ENCODE measurements at places on chromosomes 5 and 9.
A peak's percentile ranks its signal among the peaks of the same experiment; 100 is the strongest.

DNA sequence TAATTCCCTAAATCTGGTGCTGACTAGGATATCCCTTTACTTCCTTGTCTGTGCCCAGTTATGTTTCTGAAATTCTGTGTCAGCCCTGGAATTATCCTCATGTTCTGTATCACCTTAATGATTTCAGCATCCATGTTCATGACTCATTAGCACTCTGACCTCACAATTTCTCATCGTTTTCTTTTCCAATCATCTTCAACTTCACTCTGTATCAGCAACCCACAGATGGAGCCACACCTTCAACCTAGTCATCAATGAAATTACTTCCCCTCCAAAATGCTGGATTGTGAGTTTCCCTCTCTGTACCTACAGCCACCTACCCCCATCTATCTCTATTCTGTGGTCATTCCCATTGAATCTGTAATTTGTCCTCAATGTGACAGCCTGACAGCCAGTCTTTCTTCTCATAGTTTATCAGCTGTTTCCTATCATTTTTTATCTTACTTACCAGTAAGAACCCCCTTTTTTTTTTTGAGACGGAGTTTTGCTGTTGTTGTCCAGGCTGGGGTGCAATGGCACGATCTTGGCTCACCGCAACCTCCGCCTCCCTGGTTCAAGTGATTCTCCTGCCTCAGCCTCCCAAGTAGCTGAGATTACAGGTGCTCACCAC, 3.1 kb upstream of the IL6ST start:
- DNase-seq: no peak

DNA sequence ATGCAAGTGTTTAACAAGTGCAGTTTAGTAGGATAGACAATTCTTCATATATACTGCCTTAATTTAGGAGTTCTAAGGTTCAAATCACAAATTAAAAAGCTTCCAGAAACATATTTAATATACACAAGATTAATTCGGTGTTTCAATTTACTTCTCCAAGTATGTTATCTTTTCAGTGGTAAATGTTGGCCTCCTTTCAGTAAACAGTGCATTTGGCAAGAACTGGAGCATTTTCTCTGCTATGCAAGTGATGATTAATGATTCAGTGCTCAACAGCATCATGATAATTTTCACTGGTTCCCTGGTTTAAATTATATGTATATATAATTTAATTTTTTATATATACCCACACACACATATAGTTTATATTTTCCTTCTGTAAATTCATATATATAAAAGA, 541.7 kb downstream of the EFNA5 start:
- no peak for DNase-seq

DNA sequence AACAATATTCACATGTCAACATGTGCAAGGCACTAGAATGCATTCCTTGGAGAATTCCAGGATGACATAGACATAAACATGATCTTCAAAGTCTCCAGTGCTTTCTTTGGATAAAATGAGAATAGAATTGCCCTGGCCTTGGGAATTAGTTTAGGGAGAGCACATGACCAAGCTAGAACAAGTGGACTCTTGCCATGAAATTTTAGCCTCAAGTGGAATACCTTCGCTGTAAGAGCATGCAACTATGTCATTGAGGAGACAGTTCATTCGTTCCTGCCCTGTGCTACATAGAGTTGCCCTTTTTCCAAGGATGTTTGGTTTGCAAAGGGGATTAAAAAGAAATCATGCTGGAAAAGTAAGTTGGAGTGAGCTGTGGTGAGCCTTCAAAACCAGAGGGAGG, 42.7 kb downstream of the ZFAND5 start:
- no peak for DNase-seq

DNA sequence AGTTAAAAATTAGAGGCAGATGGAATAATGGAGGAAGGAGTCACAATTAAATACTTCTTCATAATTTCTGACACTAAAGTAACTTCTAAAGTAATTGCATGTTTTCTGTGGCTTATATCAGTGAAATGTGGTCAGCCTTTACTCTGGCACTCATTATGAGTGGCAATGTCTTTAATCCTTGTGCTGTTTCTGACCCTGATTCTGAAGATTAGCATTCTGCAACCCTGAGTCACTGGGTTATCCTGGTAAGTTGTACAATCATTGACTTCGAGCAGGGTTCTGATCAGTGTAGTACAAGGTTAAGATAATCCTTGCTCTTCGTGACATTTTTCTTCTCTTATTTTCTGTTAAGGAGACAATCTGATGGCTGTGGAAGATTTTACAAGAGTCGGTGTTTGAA, 379.4 kb upstream of the RORB start:
- no peak for DNase-seq

DNA sequence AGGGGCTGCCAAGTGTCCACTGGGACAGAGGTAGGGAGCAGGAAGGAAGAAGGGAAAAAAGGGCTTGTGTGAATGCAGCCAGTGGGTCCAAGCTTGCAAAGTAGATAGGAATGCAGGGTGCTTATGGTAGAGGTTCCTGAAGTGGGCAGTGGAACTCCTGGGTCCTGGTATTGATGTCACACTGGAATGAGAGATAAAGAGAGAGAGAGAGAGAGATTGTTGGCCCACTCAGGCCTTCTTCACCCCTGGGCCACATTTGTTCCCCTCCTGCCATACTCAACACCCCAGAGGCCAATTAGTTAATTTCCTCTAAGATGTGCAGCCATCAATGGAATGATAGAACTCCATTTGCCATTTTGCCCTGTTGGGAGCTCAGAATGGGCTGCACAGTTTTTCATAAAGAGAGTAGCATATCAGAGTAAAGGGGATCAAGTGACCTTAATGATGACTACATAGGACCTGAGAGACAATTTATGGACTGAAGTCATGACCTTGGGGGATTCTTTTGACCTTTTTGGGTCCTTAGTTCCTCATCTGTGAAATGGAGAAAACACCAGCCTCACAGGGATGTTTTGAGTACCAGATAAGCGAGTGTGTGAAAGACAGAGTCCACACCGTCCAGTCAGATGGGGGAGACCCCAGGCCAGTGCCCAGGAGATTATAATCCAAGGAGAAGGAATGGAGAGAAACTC, 52.9 kb downstream of the PPARGC1B start:
- DNase-seq: no peak

- DNase-seq: no peak
These were observed 26.0 kb upstream of the SVEP1 start for GRCh38 chr9:110605565-110605964.

- DNase-seq: no peak
These were observed 45.1 kb upstream of the TRIO start for GRCh38 chr5:14097998-14098471.

DNA sequence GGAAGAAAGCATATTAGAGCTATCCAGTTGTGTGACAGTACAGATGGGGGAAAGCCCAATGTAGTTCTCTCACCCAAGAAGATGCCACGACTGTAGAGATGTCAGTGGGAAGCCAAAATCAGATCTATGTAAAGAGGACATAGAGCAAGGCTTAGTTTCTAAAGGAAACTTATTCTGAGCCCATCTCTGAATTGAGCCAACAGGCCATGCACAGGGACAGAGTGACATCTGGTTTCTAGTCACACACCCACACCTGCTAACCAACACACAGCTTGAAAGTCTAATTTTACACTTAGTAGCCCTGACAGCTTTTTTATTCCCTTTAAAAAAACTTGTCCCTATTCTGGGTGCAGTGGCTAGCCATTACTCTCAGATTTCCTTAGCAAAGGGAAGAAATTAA, 22.3 kb downstream of the PRELID2 start:
- DNase-seq: no peak

DNA sequence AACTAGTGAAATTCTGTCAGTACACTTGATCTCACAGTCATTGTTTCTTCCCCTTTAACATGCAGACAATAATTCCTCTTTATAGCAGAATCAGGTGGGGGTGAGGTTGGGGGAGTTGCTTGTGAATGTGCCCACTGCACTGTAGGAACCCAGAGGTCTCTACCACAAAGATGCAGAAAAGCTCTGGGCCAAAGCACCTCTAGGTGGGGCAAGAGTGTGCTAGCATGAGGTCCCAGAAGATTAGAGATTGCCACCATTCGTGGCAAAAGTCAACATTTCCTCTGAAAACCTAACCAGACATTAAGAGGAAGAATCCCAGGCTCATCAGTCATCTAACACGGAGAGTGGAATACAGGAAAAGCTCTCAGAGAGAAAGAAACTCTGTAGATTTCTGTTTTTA, 74.5 kb downstream of the PTCD2 start:
- no peak for DNase-seq

GRCh38 chr9:85478847-85479246, 262.9 kb downstream of the AGTPBP1 start:
- no peak for DNase-seq

DNA sequence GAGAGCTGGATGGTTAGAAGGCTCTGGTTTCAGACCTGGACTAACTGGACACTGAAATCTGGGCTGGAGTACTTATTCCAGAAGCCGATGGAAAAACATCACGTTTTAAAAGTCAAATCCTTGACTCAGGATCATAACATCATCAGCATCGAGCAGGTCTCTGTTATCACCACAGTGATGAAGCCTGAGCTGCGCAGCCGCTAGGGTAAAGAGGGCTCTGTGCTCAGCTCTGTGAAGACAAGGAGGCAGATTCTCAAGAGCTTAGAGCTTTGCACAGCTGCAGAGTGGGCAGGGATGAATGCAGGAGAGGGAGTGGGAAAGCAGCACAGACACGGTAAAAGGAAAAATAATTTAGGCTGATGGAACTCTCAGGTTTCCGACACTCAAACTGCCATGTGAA, 208.8 kb upstream of the TAS2R1 start:
- DNase-seq: no peak

DNA sequence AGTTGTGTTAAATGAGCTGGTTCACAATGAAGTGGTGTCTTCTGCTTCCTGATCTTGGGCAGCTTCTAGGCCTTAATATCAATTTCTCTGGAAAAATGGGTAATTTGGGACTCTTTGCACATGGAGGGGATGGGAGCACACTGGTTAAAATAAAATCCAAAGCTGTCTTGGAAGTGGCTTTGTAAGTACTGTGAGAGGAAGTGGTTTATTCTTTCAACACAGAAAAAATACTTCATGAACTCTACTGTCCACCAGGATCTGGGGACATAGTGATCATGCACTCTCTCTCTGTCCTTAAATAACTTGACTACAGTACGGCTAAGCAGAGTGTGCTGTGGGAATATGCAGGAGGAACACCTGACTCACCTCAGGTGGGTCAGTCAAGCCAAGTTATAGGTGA, 2.4 kb downstream of the PCYOX1L start:
- no peak for DNase-seq

GRCh38 chr9:70940605-70941004, 180.8 kb downstream of the TRPM3 start:
- no peak for DNase-seq

DNA sequence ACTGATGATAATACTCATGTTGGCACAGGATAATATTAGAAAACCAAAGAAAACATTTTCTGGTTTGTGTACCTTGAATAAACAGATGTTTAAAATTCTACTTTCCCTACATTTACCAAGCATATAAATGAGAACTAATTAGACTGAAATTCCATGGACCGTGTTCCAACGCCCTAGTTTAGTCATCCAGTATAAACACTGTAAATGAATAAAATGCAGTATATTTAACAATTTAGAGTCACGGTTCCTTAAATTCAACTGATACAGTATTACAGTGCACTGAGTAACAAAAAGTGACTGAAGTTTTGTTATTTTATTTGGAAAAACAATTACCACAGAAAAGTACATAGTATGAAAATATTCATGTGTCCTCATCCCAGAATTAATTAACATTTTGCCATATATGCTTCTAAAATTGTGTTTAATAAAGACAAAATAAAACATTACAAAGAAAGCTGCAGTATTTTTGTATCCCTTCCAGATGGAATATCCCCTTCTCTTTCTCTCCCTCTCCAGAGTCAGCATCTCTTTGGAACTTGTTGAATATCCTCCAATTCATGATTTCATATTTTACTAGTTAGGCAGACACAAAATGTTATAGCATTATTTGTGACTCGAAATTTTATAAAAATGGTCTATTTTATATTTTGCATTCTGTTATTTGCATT, 112.5 kb downstream of the HMHB1 start:
- DNase-seq: no peak

DNA sequence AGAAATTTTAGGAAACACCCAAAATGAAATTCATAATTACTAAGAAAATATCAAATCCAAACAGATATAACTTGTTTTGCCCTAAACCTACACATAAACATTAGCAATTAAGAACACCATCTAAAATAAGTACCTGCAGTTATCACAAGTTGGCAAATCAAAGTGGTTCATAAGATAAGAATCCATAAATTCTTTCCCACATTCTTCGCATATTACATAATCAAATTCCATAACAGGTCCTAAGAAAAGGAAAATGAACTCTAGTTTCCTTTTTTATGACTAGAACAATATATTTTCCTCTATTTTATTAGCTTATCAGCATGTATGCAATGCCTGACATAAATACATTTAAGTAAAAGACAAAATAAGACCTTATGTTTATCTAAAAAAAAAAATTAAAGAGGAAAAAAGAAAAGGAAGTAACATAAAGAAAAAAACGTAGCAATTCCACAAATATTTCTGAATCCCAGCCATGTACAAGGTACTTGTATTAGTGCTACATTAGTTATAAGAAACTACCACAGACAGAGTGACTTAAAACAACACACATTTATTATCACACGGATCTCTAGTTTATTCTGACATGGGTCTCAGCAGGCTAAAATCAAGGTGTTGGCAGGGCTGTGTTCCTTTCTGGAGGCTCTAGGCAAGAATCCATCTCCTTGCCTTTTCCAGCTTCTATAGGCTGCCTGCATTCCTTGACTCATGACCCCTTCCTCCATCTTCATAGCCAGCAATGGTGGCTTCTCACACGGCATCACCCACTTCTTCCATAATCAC, 7.5 kb downstream of the XPA start:
- no peak for DNase-seq

GRCh38 chr5:132496191-132496630, 5.6 kb upstream of the IRF1 start:
- peak; percentile 23 for DNase-seq

- no peak for DNase-seq
These were observed 140.8 kb downstream of the RXRA start for GRCh38 chr9:134466869-134467616.

GRCh38 chr9:89175828-89176261, 2.8 kb downstream of the SHC3 start:
- DNase-seq: no peak

DNA sequence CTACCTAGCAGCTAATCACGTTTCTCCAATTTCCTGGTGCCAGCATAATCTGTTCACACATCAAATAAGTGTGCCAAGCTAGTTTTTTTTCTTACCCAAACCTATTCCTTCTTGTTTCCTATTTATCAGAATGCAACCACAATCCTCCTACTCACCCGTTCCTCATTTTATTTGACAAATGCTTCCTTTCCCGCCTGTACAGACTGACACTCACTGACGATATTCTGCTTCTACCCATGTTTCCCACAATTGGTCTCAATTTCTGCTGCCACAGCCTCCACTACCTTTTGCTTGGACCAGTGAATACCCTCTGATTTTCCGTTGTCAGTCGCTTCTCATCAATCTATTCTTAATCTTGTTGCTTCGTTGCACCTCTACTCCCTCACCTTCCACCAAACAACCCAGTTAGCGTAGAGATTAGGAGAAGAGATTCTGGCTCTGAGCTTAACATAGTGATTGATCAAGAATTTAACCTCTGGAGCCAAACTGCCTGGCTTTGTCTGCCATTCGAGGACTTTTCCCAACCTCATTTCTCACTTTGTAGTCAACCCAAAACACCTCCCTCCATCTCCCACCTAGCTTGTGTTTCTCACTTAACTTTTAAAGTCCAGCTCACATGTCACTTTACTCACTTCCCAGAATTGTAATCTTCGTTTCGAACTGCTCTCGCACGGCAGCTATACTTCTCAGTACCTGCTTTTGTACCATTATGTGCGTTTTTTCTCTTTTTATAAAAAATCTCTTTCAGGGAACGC, 729 bp upstream of the TMEM38B start:
- DNase-seq: no peak

- DNase-seq: peak; percentile 73
These were observed 27.1 kb upstream of the MYORG start for GRCh38 chr9:34403554-34404380.

GRCh38 chr5:170330568-170331054, 33.0 kb upstream of the LCP2 start:
- DNase-seq: no peak

All from NCI-H1930 (cell line).